ENCODE measurements at places on chromosomes 4 and X.

DNA sequence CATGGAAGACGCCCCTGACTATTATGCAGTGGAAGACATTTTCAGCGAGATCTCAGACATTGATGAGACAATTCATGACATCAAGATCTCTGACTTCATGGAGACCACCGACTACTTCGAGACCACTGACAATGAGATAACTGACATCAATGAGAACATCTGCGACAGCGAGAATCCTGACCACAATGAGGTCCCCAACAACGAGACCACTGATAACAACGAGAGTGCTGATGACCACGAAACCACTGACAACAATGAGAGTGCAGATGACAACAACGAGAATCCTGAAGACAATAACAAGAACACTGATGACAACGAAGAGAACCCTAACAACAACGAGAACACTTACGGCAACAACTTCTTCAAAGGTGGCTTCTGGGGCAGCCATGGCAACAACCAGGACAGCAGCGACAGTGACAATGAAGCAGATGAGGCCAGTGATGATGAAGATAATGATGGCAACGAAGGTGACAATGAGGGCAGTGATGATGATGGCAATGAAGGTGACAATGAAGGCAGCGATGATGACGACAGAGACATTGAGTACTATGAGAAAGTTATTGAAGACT lies 3.6 kb downstream of the TSPYL2 start:
- DNase-seq = peak; percentile 53

GRCh38 chrX:10041383-10041782 lies 74.2 kb downstream of the CLDN34 start:
- no peak for DNase-seq

DNA sequence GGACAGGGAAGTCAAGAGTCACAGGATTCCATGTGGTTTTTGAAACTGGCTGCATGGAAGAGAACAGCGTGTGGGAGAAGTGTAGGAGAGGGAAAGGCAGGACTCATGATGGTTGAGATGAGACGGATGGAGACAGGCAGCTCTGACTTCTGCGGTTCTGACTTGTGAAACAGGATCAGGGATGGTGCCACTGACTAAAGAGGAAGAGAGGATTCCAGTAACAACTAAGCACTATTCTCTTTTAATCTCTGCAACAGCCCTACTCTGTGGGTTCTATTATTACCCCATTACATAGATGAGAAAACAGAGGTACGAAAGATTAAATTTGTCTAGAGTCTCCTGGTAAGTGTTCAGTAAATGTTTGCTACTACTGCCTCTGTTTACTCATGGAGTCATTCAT lies 156.3 kb downstream of the CBR4 start:
- DNase-seq = no peak

- no peak for DNase-seq
Observed at GRCh38 chr4:185651137-185651677, 115.9 kb upstream of the PDLIM3 start.

- DNase-seq = no peak
Observed at GRCh38 chr4:185508181-185508580, 27.1 kb downstream of the PDLIM3 start.

DNA sequence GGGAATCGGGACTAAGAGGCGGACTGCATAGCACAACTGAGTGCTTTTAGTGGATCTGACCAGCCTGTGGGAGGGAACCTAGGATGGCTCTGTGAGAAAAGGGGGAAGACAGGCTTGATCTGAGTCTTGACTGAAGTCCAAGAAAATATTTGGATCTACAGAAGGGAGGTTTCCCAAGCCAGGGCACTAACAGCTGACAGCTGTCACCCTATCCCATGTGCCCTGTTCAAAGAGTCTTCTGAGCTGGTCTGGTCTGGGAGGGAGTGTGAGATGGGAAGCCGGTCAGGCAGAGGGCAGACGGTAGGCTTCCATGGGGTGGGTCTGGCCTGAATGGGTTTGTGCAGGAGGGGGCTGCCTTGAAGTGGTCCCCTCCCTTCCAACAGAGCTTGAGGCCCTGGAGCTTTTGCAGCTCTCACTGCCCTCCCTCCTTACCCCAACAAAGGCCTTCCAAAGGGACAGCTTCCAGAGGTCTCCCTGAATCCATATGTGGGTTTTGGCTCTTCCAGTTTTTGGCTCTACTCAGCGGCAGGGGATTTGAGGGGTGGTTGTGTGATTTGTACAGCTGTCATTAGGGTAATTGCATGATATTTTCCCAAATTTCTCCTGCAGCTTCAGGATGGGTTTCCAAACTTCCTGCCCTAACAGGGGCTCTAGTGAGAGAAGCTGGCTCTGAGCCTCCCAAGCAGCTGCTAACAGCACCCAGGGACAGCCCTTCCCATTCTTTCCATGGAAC lies 643.7 kb downstream of the BCOR start:
- DNase-seq = no peak

- DNase-seq = no peak
Observed at GRCh38 chrX:9133426-9133825, 99.5 kb upstream of the FAM9B start.

DNA sequence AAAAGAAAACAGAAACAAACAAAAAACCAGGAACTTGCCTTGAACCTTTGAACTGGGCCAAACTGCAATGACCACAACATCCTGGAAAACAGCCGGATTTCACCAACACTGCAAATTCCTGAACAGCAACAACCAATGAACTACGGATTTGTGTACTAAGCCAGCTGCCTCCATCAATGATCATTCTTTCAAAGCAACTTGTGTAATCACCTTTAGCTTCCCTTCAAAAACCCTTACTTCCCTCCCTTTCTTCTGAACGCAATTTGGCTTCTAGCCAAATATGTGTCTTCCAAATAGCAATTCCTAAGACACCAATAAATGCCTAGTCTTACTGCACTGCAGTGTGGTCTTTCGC lies 98.5 kb upstream of the FAM47C start:
- DNase-seq = no peak

All from CD4-positive, alpha-beta T cell treated with Interleukin-17A for 1 hour (primary cell).